Central memory CD4-positive, alpha-beta T cell (primary cell): ENCODE measurements at places on chromosomes 7 and 10.
A peak's percentile ranks its signal among the peaks of the same experiment; 100 is the strongest.

- no peak for DNase-seq
Observed at GRCh38 chr7:131899271-131900030, 343.0 kb upstream of the PODXL start.

DNA sequence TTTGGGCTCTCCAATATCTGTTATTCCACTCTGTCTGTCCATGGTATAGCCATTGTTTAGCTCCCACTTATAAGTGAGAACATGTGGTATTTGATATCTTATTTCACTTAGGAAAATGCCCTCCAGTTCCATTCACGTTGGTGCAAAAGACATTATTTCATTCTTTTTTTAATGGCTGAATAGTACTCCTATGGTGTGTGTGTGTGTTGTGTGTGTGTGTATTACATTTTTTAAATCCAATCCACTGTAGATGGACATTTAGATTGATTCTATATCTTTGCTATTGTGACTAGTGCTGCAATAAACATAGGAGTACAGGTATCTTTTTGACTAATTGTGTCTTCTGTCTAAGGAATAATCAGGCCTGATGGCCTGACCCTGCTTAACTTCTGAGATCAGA is 7.4 kb upstream of the CPED1 start:
- DNase-seq = no peak

- no peak for DNase-seq
Observed at GRCh38 chr10:109126016-109126415, 797.3 kb downstream of the XPNPEP1 start.

DNA sequence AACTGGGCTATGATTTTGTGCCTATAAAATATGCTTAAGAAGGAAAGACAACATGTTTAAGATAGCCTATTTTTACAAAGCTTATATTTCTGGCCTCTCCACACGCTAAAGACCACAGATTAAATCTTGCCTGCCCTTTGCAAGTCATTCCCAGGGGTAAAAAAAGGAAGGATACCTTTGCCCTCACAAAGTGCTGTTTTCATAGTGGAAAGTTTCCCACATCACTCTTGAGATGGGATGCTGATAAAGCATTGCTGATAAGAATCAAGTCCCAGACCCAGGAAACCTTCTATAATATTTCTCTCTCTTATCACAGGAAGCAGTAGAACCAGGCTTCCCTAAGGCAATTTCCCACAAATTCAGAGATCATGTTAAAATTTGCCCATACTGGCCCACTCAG is 56.5 kb downstream of the GSAP start:
- no peak for DNase-seq

DNA sequence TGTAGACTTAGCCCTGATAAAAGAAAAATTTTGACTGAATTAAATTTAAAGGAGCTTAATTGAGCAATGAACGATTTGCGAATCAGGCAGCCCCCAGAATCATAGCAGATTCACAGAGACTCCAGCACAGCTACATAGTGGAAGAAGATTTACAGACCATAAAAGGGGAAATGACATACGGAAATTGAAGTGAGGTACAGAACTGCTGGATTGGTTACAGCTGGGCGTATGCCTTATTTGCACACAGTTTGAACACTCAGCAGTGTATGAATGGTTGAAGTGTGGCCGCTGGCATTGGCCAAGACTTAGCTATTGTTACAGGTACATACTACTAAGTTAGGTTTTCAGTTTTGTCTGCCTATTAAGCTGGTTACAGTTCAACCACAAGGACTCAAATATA is 433.5 kb upstream of the CELF2 start:
- DNase-seq = no peak

- no peak for DNase-seq
Observed at GRCh38 chr10:72030762-72031543, 57.4 kb downstream of the SPOCK2 start.

DNA sequence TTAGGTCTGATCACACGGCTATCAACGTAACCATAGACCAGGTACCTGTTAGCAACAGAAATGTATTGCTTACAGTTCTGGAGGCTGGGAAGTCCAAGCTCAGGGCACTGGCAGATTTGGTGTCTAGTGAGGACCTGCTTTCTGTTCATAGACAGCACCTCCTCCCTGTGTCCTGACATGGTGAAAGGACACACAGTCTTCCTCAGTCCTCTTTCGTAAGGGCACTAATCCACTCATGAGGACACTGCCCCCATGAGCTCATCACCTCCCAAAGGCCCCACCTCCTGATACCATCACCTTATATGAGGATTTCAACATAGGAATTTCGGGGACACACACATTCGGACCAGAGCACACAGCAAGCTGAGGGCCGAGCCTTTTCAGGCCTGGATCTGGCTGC is 71.4 kb upstream of the BTBD16 start:
- DNase-seq = no peak

DNA sequence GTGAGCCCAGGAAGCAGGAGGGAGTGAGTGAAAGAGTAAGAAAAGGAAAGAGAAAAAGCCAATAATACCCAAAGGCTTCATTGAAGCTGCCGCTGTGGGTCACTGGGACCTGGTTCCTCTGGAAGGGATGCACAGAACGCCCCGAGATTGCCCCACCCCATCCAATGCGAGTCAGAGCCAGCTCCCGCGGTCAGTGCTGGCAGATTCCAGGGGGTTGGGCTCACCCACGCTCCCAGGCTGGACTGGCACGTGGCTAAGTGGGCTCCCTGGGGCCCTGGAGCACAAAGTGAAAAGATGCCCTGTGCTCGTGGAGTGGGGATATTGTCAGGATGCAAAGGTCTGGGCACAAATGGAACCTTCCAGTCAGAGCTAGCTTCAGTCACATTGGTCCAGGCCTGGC is 117.0 kb downstream of the OAT start:
- DNase-seq = no peak

DNA sequence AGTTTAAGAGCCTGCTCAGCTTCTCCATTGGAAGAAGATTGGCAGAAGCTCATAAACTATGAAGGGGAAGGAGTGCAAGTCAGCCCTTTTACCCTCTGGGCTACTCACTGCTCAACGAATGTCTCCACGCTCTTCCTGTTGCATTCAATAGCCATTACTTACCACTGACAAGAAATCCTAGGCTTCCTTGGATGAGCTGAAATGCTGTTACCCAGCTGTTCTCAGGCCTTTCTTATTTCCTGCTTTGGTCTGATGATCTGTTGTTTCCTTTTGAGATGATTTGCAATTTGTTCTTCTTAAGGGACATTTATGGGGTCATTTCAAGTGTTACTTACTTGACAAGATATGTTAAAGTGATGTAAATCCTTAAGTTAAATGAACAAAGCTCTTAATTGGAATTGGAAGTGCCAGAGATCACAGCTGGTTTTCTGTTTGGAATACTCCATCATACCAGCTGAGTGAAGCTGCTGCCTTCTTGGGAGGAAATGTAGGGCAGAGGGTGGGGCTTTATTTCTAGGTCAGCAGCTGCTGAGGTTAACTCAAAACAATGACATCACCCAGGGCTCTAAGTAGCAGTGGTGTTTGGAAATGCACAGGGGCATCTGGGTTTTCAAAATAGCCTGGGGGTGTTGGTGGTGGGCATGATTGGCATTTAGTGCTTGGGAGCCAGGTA is 170.0 kb downstream of the PRKCQ start:
- peak; percentile 77 for DNase-seq

- peak; percentile 50 for DNase-seq
Observed at GRCh38 chr10:87860156-87860795, 3.1 kb downstream of the KLLN start.

DNA sequence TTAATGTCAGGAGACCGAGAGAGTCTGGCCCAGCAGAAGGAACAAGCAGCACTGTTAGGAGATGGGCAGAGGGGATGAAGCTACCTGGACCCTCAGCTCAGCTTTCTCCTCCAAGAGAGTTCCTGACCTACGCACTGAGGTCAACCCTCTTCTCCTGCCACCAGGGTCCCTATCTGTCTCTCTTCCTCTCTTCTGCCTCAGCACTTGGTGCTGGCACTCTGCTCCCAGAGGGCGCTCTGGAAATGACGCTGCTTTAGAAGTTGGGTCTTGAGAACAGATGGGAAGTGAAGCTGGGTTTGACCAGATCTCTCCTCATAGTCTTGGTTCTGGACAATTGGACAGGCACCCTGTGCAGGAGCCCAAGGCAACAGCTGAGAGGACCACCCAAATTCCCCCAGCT is 216.0 kb upstream of the AGK start:
- no peak for DNase-seq

GRCh38 chr7:148540041-148540738 is 50.4 kb upstream of the C7orf33 start:
- DNase-seq = no peak

GRCh38 chr10:112838784-112839481 is 111.1 kb upstream of the TCF7L2 start:
- no peak for DNase-seq

DNA sequence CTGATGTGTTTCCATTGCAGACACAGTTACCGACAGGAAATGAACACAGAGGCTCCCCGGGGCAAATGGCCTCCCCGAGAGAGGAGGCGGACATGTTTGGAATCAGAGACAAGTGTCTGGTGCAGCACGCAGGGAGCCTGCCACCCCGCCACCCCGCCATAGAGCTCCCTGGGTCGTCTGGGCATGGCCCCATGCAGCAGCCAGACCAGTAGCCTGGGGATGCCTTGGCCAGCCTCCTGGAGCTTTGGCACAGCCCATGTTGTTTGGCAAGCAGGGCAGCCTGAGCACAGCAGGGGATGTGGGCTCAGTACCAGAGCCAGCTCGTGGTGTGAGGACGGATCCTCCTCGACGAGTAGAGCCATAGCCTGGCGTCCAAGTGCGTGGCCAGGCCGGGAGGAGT is 80.8 kb downstream of the NKX6-2 start:
- DNase-seq = no peak

DNA sequence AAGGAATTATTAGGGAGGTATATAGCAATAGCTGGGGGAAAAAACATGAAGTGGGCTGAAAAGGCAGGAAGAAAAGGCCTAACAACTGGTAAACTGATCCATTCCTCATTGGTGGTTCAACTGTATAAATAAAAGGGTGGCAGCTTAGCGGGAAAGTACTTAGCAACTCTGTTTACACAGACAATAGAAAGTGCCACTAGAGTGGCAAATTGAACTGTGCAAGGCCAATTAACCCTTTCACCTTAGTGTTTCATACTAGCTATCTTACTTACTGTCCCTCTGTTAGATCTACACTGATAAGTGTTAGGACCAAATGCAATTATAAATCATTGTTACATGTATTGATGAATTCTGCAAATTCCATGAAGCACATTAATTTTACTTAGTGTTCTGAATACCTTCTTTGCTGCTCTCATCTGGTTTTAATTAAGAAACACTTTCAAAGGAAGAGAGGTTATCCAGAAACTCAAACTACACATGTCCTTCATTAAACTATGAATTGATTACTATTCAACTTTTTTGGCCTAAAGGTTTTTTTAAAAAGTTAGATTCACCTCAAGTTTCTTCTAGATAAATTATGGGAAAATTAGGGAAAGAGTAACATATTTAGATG is 28.0 kb downstream of the DNAJC1 start:
- no peak for DNase-seq

DNA sequence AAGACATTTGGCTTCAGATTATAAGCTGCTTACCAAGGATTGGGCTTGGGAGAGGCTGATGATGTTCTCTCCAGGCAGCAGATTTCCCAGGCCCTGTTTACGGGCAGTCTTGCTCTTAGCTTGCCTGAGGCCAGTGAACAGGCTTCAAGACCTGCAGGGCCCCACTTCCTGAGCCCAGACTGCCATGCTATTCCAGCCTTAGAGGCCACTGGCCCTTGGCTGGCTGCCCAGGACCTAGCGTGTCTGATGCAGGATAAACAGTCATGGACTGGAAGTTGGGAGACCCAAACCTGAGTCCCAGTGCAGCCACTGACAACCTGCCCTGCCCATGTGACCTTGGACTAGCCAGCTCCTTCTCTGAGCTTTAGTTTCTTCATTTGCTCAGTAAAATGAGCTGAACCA is 2.9 kb downstream of the PRXL2A start:
- no peak for DNase-seq

DNA sequence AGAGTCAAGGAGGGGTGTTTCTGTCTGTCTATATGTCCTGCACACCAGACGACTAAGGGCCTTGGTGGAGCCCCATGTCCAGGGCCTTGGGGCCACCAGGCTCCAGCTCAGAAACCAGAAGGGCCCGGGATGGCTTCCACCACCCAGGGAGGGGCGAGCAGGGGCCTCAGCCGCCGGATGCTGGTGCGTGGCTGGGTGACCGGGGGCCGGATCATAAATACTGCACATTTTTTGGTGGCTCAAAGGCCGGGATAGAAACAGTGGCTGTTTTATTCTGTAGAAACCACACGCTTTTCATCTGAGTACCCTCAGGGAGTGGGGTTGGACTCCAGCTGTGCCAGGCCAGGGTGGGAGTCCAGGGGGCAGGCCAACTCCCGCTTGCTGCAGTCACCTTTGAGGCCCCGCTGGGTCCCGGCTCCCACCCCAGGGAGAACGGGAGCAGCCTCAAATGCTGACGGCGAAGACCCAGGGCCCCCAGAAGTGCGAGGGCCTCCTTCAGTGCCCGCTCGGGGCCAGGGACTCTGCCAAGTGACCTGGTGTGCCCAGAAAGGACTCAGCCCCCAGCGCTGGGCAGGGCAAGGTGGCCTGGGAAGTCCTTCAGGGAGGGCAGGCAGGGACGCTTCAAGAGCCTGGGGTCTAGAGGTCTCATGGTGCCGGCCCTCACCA is 28.2 kb downstream of the PDGFA start:
- DNase-seq = no peak

DNA sequence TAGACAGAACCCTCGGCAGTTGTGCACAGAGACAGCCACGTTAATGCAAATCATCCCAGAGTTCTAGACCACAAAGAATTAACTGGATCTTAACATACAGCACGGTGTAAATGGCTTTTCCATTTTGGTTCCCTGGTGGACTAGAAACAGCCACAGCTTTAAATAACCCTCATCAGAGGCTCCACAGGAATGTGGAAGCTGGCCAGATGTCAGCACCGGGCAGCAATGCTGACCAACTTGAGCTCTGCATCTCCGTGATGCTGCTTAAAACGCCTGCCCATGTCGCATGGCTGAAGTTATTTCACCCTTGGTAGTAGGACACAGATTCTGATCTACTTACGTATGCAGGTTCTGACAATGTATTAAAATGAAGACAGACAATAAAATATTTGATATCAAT is 24.5 kb downstream of the RSU1 start:
- DNase-seq = no peak

DNA sequence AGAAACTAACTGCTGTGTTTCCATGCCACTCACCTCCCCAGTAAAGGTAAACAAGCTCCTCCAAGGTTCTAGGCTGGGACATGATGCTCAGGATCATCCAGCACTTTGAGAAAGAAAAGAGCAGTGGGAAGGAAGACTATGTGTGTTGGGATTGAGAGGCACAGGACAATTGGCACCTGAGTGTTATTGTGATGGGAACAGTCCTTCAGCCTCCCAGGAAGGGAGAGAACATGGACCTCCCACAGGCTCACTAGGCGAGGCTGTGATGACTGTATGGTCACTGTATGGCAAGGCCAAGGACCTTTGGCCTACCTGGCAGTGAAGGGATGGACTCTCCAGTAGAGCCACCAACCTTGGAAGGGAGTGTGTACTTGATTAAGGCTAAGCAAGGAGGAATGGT is 123.2 kb upstream of the UNC5B start:
- no peak for DNase-seq

GRCh38 chr10:35558276-35558675 is 46.9 kb upstream of the GJD4 start:
- DNase-seq = no peak
